ENCODE measurements at places on chromosomes 7 and 10. TPM values are rescaled to one million over a fixed set of nuclear protein-coding genes. Genes with fewer than 3 reads are reported as not detected.

GRCh38 chr7:4995429-4995969 is 36.5 kb upstream of the MMD2 start:
- no peak for DNase-seq
- H3K36me3 ChIP-seq: peaks cover 92% of the 10 kb centered on the region
- H3K4me3 ChIP-seq: no peak overlapping the region
- no peak overlapping the region for H3K27ac ChIP-seq
- H3K4me1 ChIP-seq: no peaks in the 10 kb centered on the region

DNA sequence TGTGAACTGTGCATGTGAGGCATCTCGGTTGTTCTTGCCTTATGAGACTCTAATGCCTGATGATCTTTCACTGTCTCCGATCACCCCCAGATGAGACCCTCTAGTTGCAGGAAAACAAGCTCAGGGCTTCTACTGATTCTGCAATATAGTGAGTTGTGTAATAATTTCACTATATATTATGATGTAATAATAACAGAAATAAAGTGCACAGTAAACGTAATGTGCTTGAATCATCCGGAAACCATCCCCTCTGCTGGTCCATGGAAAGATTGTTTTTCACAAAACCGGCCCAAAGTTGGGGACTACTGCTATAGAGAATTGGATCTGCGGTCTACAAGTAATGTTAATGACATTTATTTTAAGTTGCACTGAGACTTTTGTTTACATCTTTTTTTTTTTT is 126.7 kb downstream of the TPST1 start:
- no peaks in the 10 kb centered on the region for H3K27me3 ChIP-seq
- no peak overlapping the region for H3K27ac ChIP-seq
- H3K36me3 ChIP-seq: no peaks in the 10 kb centered on the region

GRCh38 chr10:12279281-12279680 is 70.1 kb upstream of the CAMK1D start:
- H3K4me1 ChIP-seq: no peaks in the 10 kb centered on the region
- H3K27ac ChIP-seq: no peak overlapping the region
- no peak overlapping the region for H3K4me3 ChIP-seq

The FAM25C gene
- total RNA-seq: not detected

- H3K36me3 ChIP-seq: no peaks in the 10 kb centered on the region
- no peaks in the 10 kb centered on the region for H3K27me3 ChIP-seq
- H3K27ac ChIP-seq: no peak overlapping the region
- DNase-seq: no peak
- peaks cover 6% of the 10 kb centered on the region for H3K4me1 ChIP-seq
- H3K4me3 ChIP-seq: no peak overlapping the region
Observed at GRCh38 chr7:152504367-152504766, 68.6 kb upstream of the KMT2C start.

The GDF2 gene
- not detected for total RNA-seq

DNA sequence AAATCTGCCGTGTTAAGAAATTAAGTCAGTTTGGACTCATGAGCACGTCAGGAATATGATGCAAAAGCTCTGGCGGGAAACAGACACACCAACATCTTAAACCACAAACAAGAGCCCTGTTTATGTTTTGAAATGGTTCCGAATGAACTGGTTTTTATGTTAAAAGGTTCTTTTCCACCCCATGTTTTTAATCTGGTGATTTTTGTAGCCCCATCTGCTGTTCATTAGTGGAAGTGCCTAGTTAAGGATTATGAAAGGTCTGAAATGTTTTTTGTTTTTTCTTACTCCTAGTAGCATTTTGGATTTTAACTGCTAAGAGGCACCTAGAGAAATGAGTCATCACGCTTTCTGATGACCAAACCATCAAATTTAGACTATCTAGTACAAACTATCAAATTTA is 404.1 kb upstream of the MKI67 start:
- H3K36me3 ChIP-seq: no peaks in the 10 kb centered on the region
- no peaks in the 10 kb centered on the region for H3K4me1 ChIP-seq
- no peak overlapping the region for H3K4me3 ChIP-seq
- H3K27me3 ChIP-seq: no peaks in the 10 kb centered on the region

The ZNF804B gene
- total RNA-seq: not detected

The C10orf62 gene
- total RNA-seq: not detected

GRCh38 chr7:109476409-109476808 is 906.7 kb downstream of the DNAJB9 start:
- no peaks in the 10 kb centered on the region for H3K4me1 ChIP-seq
- H3K4me3 ChIP-seq: no peak overlapping the region
- no peak overlapping the region for H3K27ac ChIP-seq
- H3K36me3 ChIP-seq: no peaks in the 10 kb centered on the region
- H3K27me3 ChIP-seq: no peaks in the 10 kb centered on the region
- DNase-seq: no peak

- no peak for DNase-seq
- H3K27ac ChIP-seq: no peak overlapping the region
- no peaks in the 10 kb centered on the region for H3K36me3 ChIP-seq
- no peak overlapping the region for H3K4me3 ChIP-seq
Observed at GRCh38 chr10:59036311-59037017, 140.0 kb upstream of the PHYHIPL start.

The ETV1 gene
- total RNA-seq: 0.83 TPM

DNA sequence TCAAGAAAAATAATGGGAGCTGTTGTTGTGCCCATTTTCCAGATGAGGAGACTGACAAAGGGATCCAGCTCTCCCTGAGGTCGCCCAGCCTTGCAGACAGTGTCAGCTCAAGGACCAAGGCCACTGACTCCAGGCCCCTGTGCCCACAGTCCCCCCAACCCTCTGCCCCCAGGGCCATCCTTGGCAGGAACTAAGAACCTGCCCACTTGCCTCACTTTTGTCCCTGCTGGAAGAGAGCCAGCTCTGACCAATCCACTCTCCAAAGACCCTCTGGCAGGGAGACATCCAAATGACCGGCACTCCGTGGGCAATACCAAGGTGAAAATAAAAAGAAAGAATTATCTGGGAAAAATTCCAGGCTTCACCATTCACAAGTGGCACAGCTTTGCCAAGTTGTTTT is 101.3 kb downstream of the TCERG1L start:
- DNase-seq: no peak
- H3K4me3 ChIP-seq: no peak overlapping the region
- no peaks in the 10 kb centered on the region for H3K27me3 ChIP-seq
- H3K4me1 ChIP-seq: no peaks in the 10 kb centered on the region

The CDCA7L gene
- 9.5 TPM for total RNA-seq

The RHOBTB1 gene
- 1.8 TPM for total RNA-seq

The SLC16A9 gene
- total RNA-seq: 7.8 TPM

- H3K27ac ChIP-seq: peak within 1 kb of the TSS; percentile 80
- H3K4me1 ChIP-seq: no peaks in the 10 kb centered on the region
- H3K27me3 ChIP-seq: no peaks in the 10 kb centered on the region
- DNase-seq: peak; percentile 16
Observed at GRCh38 chr7:102433219-102434038, at the start of gene ORAI2. TSS of gene ORAI2 (plus strand) at chr7:102433575. CDS start at chr7:102438957, 5,382 bp downstream.

DNA sequence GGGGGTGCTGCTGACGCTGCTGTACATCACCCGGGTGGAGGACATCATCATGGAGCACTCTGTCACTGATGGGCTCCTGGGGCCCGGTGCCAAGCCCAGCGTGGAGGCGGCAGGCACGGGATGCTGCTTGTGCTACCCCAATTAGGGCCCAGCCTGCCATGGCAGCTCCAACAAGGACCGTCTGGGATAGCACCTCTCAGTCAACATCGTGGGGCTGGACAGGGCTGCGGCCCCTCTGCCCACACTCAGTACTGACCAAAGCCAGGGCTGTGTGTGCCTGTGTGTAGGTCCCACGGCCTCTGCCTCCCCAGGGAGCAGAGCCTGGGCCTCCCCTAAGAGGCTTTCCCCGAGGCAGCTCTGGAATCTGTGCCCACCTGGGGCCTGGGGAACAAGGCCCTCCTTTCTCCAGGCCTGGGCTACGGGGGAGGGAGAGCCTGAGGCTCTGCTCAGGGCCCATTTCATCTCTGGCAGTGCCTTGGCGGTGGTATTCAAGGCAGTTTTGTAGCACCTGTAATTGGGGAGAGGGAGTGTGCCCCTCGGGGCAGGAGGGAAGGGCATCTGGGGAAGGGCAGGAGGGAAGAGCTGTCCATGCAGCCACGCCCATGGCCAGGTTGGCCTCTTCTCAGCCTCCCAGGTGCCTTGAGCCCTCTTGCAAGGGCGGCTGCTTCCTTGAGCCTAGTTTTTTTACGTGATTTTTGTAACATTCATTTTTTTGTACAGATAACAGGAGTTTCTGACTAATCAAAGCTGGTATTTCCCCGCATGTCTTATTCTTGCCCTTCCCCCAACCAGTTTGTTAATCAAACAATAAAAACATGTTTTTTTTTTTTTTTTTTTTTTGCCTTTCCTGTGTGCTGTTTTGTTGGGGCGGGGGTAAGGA is 55.8 kb downstream of the TSPAN15 start:
- no peaks in the 10 kb centered on the region for H3K36me3 ChIP-seq
- H3K4me1 ChIP-seq: peaks cover 9% of the 10 kb centered on the region
- H3K27ac ChIP-seq: peak overlapping the region; percentile 62
- peak overlapping the region; percentile 23 for H3K4me3 ChIP-seq
- no peaks in the 10 kb centered on the region for H3K27me3 ChIP-seq

DNA sequence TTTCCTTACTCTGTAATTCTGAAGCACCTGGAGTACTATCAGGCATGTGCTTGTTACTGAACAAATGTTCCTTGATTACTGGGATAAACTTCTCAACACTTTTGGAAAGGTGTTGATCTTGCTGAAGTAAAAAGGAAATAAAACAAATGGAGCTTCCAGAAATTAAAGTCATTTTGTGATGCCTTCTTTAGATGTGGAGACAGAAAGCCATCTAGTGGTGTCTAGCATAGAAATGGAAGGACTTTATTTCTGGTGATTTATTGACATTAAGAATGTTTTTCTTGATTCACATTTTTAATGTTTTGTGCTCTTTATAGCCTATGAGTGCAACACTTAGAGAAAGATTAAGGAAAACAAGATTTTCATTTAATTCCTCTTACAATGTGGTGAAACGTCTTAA is 1.4 kb downstream of the SFR1 start:
- no peak for DNase-seq
- H3K4me1 ChIP-seq: peaks cover 8% of the 10 kb centered on the region
- peak overlapping the region; percentile 4 for H3K27ac ChIP-seq
- H3K36me3 ChIP-seq: no peaks in the 10 kb centered on the region
- H3K4me3 ChIP-seq: no peak overlapping the region

DNA sequence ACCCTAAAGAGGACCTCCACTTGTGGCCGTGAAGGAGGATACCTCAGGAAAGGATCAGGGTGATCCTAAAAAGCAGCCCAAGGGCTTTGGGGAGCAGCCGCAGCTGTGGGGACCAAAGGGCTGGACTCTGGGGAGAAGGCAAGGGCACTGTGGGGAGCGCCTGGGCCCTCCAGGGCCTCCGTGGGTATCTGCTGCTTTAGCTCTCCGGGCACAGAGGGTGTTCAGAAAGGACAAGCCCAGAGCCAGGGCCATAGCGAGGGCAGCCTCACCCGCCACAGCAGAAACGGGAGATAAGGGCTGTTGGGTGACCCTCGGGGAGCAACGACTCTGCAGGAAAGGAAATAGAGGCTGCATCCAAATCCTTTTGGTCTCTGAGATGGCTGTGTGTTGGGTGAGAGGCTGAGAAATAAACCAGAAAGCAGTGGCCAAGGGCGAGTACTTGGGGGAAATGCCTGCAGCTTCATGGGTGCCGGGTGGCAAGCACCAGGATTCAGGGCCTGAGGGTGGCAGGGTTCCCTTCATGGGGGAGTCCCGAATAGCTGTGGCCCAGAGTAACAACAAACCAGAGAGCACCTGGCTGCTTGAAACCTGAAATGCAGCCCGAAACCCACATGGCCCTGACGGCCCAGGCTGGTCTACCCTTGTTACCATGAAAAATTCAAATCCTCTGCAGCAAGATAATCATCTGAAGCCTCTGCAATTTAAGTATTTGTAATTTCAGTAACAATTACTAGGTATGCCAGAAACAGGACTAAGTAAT is 95.2 kb downstream of the VIPR2 start:
- DNase-seq: no peak
- no peaks in the 10 kb centered on the region for H3K27me3 ChIP-seq
- no peak overlapping the region for H3K4me3 ChIP-seq

The MCM10 gene
- total RNA-seq: 9.2 TPM

GRCh38 chr10:24920907-24921881 is 31.2 kb downstream of the PRTFDC1 start:
- no peak overlapping the region for H3K4me3 ChIP-seq
- H3K27me3 ChIP-seq: no peaks in the 10 kb centered on the region
- H3K27ac ChIP-seq: no peak overlapping the region
- no peaks in the 10 kb centered on the region for H3K36me3 ChIP-seq

DNA sequence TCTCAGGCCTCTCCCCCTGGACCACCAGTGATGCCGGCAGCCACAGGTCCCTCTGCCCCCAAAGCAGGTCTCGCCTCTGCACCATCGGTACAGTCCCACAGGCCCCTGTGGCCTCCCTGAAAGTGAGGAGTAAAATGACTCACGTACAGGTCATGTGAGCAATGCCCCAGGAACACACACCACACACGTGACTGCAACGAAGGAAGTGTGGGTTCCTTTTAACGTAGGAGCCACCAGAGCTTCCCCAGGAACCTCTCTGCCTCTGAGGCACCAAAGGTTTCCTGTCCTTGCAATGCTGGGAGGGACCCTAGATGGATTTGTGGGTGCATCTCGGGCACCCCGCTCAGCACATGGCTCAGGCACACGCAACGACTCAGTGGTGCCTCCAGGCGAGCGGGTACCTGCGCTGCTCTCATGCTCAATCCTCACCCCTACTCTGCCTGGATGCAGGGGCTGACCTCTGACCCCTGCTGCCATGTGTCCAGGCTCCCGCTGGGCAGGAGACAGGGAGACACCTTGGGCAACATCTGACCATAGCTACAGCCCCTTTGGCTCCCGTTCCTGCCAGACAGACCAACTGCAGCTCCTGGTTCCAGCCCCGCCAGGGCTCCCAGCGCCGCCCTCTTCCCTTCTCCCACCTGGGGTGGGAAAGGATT is 120.7 kb downstream of the PRKAG2 start:
- DNase-seq: no peak
- H3K27me3 ChIP-seq: no peaks in the 10 kb centered on the region
- H3K4me3 ChIP-seq: no peak overlapping the region
- H3K27ac ChIP-seq: peak overlapping the region; percentile 2

GRCh38 chr10:46079831-46080585 is 33.9 kb upstream of the MSMB start:
- H3K4me1 ChIP-seq: no peaks in the 10 kb centered on the region
- H3K27me3 ChIP-seq: no peaks in the 10 kb centered on the region
- H3K27ac ChIP-seq: no peak overlapping the region
- H3K4me3 ChIP-seq: no peak overlapping the region
- DNase-seq: no peak

- H3K4me3 ChIP-seq: no peak overlapping the region
- H3K27ac ChIP-seq: no peak overlapping the region
- no peaks in the 10 kb centered on the region for H3K36me3 ChIP-seq
- no peaks in the 10 kb centered on the region for H3K4me1 ChIP-seq
- no peak for DNase-seq
Observed at GRCh38 chr10:90779548-90779947, 78.3 kb downstream of the HTR7 start.

The TBATA gene
- total RNA-seq: not detected

- H3K4me1 ChIP-seq: no peaks in the 10 kb centered on the region
- H3K36me3 ChIP-seq: no peaks in the 10 kb centered on the region
- H3K4me3 ChIP-seq: no peak overlapping the region
- H3K27ac ChIP-seq: no peak overlapping the region
Observed at GRCh38 chr10:23294638-23295247, 49.9 kb downstream of the C10orf67 start.

GRCh38 chr7:115178835-115179234 is 256.9 kb downstream of the MDFIC start:
- no peaks in the 10 kb centered on the region for H3K4me1 ChIP-seq
- H3K36me3 ChIP-seq: no peaks in the 10 kb centered on the region
- H3K27me3 ChIP-seq: no peaks in the 10 kb centered on the region

- H3K36me3 ChIP-seq: no peaks in the 10 kb centered on the region
- peak within 1 kb of the TSS; percentile 65 for H3K4me3 ChIP-seq
- peak within 1 kb of the TSS; percentile 66 for H3K27ac ChIP-seq
- H3K27me3 ChIP-seq: no peaks in the 10 kb centered on the region
- DNase-seq: no peak
- H3K4me1 ChIP-seq: no peaks in the 10 kb centered on the region
Observed at GRCh38 chr10:116849248-116850057, at the start of gene ENO4. TSS of gene ENO4 (plus strand) at chr10:116849499. CDS start at chr10:116849567, 68 bp downstream.
